ENCODE measurements at places on chromosomes 5 and 9. TPM values are rescaled to one million over a fixed set of nuclear protein-coding genes. Genes with fewer than 3 reads are reported as not detected.

DNA sequence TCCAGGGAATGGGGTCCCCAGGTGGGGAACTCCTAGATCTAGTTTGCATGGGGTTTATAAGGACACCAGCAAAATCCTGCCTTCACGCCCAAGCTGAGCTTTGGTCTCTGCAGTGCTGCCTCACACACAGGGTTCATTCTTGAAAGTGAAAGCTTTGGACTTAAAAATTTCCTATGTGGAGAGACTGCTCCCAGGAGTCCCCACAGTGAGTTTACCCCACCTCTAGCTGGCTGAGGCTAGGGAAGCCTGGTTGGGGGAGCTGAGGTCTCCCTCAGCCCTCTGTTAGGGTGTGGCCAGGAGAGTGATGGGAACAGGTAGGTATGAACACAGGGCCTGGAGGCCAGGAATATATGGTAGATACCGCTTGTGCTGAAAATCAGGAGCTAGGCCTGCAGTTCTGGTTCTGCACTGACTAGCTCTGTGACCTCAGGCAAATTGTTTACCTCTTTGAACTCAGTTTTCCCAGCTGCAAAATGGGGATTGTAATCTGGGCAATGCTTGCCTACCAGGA is 41.5 kb upstream of the LARP1 start:
- no peak for DNase-seq

OR1J2 gene
- not detected for total RNA-seq

GRCh38 chr9:110083866-110084265 is 124.1 kb downstream of the C9orf152 start:
- DNase-seq = no peak

DNA sequence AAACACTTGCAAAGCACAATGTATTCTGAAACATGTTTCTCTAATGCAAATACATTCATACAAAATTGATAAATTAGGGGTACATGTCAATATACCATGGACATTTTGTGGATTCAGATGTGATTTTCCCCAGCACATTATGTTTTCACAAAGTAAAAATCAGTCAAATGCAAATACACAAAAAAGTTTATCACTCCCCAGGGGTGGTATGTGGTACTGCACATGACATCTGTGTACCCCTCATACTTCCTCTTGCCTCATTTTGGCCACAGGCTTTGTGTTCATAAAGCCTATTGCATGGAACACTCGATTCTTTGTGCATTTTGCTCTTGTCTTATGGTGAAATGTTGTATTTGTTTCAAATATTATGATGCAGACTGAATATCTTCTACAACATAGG is 116.8 kb upstream of the PDE4D start:
- DNase-seq = no peak

GRCh38 chr9:117771136-117771535 is 66.9 kb downstream of the TLR4 start:
- no peak for DNase-seq

- no peak for DNase-seq
These were observed 5.9 kb upstream of the CFAP90 start for GRCh38 chr5:7856855-7857254.

GRCh38 chr9:92808726-92809451 is 44.3 kb upstream of the BICD2 start:
- DNase-seq = peak; percentile 55

TRIM36 gene
- 0.44 TPM for total RNA-seq

GRCh38 chr5:107486489-107486888 is 184.2 kb downstream of the EFNA5 start:
- no peak for DNase-seq

DNA sequence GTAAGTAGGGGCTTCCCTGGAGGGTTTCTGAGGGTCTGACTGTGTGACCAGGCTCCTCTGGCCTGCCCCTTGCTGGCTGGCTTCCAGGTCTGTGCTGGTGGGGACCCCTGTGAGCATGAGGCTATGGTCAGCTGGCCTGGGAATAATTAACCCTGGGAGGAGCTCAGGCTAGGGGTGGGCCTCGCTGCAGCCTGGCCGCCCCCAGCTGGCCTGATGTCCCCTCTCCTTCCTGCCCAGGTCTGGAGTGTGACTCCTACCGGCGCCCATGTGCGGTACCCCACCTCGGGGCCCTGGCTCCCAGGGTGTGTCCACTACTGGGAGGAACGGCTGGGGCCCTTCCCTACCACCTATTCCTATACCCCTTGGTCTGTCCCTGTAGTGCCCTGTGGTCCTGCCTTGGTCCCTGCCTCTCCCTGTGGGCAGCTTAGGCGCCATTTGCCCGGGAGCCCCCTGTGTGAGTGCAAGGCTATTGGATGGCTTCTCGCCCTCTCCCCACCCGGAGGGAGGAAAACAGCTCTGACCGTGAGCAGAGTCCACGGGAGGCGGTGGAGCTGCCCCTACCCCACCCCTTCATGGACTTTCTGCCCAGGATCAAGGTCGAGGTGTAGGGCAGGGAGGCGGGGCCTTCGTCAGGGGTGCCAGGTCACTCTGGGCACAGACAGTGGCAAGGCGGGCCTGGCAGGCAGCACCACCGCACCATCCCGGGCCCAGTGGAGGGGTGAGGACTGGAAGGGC is 9.4 kb downstream of the RXRA start:
- DNase-seq = no peak

DEPDC1B gene
- 0.30 TPM for total RNA-seq

GRCh38 chr9:98570055-98570454 is 138.7 kb downstream of the GABBR2 start:
- DNase-seq = no peak

CARD9 gene
- total RNA-seq = 1.2 TPM

FAM81B gene
- 6.2 TPM for total RNA-seq

- peak; percentile 34 for DNase-seq
These were observed 974 bp downstream of the C9orf40 start for GRCh38 chr9:74951725-74952151.

GRCh38 chr9:1871626-1872419 is 143.3 kb upstream of the SMARCA2 start:
- DNase-seq = no peak

- no peak for DNase-seq
These were observed 226.8 kb downstream of the TMEM167A start for GRCh38 chr5:82850393-82850792.

OLFM1 gene
- 10.0 TPM for total RNA-seq

GRCh38 chr5:28226407-28226806 is 1188.0 kb upstream of the CDH9 start:
- DNase-seq = no peak

GRCh38 chr9:23555851-23556250 is 270.2 kb downstream of the ELAVL2 start:
- no peak for DNase-seq

INSL6 gene
- not detected for total RNA-seq

DNA sequence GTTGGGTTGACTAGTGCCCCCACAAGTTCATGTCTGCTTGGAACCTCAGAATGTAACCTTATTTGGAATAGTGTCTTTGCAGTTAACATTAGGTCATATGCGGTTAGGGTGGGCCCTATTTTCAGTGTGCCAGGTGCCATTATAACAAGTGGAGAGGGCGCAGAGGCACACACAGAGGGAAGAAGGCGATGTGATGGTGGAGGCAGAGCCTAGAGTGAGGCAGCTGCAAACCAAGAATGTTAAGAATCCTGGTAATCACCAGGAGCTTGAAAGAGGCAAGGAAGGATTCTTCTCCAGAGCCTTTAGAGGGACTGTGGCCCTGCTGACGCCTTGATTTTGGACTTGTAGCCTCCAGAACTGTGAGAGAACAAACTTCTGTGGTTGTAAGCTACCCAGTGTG is 10.9 kb downstream of the GPR107 start:
- DNase-seq = no peak

- DNase-seq = no peak
These were observed 138.3 kb downstream of the ZDHHC21 start for GRCh38 chr9:14554886-14555285.

DNA sequence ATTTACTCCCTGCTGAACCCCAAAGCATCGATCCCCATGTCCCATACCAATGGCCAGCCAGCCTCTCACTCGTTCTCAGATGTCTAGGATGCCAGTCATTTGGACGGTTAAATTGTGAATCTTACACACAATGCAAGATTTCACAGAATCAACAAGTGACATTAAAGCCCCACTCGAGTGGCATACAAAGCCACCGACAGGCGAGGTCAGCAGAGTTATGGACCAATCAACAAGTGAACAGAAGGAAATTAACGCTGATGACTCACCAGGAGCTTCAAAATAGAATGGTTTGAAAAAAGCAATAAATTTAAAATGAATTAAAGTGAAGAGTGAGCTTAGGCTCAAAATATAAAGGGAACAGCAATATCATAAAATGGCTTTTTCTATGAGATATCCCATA is 8.2 kb upstream of the RUFY1 start:
- no peak for DNase-seq

PRRX2 gene
- 0.85 TPM for total RNA-seq

RAPGEF6 gene
- 9.6 TPM for total RNA-seq

CXCL14 gene
- total RNA-seq = 0.49 TPM

- DNase-seq = peak; percentile 19
These were observed 14.8 kb downstream of the RASEF start for GRCh38 chr9:83047839-83048775.

DNA sequence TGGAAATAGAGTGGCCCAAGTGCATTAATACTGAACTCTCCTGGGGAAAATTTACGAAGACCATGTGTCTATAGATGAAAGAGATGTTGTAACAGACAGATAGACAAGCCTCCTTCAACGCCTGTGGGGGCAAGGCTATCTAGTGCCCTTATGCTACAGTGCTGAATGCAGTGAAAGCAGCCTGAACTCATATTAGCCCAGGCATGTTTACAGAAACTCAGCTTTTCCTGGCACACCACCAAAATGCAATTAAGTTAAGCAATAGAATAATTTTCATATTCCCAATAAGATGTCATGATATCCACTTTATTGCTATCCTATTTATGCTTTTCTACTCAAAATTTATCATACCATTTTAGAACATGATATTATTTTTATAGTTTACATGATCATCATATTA is 277.0 kb downstream of the DIRAS2 start:
- no peak for DNase-seq

DNA sequence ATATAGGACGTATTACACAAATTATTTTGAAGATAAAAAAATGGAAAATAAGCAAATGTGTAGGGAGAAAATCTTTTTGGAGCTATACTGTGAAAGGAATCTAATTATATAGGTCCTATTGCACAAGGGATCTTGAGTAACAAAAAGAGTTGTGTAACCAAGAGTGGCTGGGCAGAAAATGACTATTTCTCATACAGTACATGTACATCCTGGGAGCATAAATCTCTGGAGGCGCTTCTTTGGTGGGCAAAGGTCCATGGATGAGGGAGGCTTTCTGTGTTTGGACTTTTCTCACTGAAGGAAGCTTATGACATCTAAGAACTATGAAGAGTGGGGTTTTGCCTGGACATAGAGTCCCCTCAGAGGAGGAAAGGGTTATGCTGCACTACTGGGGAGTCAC is 29.8 kb downstream of the ANKS6 start:
- DNase-seq = no peak

GRCh38 chr9:13550519-13550918 is 271.0 kb upstream of the MPDZ start:
- no peak for DNase-seq

DNA sequence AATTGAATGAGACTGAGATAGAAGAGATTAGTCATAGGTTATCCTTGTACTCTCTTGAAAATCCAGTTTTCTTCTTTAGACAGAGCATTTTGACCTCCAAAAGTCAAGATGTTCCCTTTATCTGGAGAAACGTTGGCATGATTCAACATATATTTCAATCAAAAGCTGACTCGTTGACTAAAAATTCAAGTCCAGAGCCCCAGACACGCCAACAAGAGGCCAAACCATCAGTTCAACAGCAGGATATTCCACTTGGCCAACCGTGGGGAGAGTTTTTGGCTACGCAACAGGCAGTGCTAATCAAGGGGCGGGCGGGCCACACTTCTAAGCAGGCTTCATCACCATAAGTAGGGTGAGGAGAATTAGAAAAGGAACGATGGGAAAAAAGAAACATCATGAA is 119.1 kb downstream of the SLIT3 start:
- DNase-seq = no peak

IL4 gene
- total RNA-seq = not detected

- DNase-seq = no peak
These were observed 19.2 kb downstream of the ANKHD1 start for GRCh38 chr5:140420665-140421361.

DNA sequence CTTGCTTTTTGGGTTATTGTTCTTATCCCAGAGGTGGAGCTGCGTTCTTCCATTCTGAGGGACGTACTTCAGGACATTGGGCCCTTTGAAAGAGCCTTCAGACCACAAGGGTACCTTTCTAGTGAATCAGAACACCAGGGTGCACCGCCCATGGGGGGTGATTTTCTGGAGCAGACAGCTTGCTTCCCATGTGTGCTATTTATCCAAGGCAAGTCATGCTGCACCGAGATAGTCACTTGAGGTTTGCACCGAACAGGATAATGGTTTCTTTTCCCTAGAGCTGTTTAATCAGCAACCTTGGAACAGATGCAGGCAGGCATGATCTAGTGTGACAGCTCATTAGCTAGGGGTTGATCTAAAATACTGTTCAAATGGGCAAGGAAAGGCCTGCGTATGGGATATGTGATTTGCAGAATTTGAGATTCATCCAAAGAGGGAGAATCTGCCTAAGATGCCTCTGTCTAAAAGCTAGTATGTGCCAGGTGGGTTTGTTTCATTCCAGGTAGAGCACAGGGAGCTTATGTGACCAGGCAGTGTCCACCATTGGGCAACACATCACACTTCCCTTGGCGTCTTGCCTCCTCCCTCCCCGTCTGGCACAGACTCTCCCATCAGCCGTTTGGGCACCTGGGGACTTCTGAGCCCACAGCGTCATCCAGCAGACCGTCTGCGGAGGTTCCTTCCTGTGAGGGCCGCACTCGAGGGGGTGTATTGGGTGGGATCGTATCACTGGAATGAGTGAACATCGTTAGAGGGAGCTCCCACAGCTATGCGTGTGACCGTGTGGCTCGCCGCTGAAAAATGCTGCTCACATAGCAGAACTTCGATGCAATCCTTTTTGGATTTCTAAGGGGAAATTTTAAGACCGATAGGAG is 23.0 kb downstream of the ABL1 start:
- peak; percentile 64 for DNase-seq

- peak; percentile 32 for DNase-seq
These were observed 3.4 kb downstream of the CLINT1 start for GRCh38 chr5:157855404-157855994.

DNA sequence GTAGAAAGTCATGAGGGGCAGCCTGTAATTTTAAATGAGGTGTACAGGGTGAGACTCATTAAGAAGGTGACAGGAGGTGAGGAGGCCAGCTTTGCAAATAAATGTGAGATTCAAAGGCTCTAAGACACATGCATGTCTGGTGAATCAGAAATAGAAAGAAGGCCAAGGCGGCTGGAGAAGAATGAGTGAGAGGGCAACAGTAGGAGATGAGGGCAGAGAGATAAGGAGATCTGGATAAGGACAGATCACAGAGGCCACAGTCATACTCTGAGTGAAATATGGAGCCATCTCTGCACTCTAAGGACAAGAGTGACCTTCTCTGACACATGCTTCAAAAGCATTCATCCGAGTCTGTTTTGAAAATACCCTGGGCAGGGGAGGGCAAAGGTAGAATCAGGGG is 90.7 kb downstream of the RAD23B start:
- no peak for DNase-seq

- no peak for DNase-seq
These were observed 86.9 kb downstream of the ATG10 start for GRCh38 chr5:82058710-82059109.

PCDHA10 gene
- total RNA-seq = 0.05 TPM

GRCh38 chr9:134919303-134919702 is 1.6 kb upstream of the FCN1 start:
- no peak for DNase-seq

All from left ventricle myocardium inferior (tissue), 1 donor.